Common myeloid progenitor, CD34-positive (primary cell): ENCODE measurements at places on chromosomes 1 and 21.

- peak; percentile 78 for DNase-seq
Measured at GRCh38 chr1:229410692-229411433, 23.0 kb downstream of the ACTA1 start.

DNA sequence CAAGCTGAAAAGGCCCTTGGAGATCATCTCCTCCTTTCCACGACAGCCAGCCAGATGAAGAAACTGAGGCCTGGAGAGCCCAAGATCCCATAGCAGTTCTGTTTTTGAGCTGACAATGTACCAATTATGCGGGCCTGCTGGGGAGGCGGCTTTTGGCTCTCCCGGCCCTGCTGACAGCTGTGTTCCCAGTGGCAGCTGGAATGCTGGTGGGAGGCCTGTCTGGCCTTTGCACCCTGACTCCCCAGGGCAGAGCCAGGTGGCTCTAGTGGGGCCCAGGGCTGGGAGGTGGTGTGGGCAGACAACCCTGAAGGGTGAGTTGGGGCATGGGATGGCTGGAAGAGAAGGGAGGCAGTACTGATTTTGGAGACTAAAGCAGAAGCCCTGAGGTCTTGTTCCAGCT lies 30.7 kb upstream of the WASF2 start:
- DNase-seq = no peak

- peak; percentile 50 for DNase-seq
Measured at GRCh38 chr1:41870076-41870562, 48.6 kb downstream of the HIVEP3 start.

GRCh38 chr1:6466023-6466422 lies at the start of gene TNFRSF25:
TNFRSF25 (minus strand) TSS chr1:6466173; CDS start chr1:6466107, 66 bp downstream.
- DNase-seq = peak; percentile 49

- DNase-seq = no peak
Measured at GRCh38 chr1:93033029-93033428, 46.1 kb upstream of the MTF2 start.

DNA sequence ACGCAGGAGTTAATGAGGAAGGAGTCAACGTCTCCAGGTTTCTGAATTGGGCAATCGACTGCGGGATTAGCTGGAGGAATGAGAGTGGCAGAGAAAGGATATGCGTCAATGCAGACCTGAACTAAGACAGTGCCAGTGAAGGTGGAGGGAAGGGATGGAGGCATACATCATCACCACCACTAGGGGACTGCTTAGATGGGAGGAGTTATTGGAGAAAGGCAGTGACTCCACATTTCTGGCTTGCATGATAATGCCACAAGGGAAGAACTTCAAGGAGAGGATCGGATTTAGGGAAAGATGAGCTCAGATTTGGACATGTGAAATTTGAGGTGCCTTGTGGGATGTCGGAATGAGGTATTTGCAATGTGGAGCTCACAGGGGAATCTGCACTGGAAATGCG lies 17.5 kb downstream of the VASH2 start:
- peak; percentile 54 for DNase-seq

- peak; percentile 34 for DNase-seq
Measured at GRCh38 chr1:53310847-53311681, 16.8 kb downstream of the LRP8 start.

DNA sequence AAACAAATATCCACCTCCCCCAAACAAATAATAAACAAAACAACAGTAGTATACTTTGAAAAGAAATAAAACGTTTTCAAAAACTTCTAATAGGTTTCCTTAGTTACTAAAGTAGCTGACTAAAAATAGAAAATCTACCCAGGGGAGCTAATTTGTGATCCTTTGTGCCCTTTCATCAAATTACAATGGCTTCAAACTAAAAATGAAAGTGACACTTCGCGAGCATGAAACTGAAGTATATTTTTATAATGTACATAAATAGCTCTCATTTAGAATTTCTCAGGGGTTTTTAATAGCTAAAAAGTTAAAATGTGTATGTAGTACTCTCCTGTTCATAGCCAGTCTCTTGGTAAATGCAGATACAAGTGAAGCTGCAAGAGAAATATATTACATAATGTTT lies 78.4 kb downstream of the BRINP3 start:
- no peak for DNase-seq
